ENCODE measurements at places on chromosomes 7 and 10. TPM values are rescaled to one million over a fixed set of nuclear protein-coding genes. Genes with fewer than 3 reads are reported as not detected.

Gene TCAF2
- 3.9 TPM for total RNA-seq

DNA sequence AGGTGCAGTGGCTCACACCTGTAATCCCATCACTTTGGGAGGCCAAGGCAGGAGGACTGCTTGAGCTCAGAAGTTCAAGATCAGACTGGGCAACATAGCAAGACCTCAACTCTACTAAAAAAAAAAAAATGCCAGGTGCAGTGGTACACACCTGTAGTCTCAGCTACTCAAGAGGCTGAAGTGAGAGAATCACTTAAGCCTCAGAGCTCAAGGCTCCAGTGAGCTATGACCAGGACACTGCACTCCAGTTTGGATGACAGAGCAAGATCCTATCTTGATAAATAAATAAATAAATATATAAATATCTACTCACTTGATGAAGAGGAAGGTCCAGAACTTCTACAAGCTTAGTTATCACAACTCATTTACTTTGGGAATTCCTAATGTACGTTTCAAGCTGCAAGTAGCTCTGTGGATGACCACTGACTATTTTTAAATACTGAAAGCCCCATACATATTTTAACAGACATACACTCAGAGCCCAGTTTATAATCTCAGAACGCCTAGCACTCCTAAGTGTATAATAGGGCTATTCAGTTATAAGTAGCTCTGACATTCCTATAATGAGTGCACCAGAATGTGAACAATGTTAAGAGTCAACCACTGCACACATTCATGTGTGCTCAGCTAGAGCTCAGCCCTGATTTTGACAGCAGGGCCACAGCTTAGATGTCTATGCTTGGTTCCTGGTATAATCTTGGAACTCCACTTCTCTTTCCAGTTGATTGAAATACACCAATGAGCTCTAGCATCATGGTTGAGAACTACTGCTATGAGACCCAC is 119.1 kb downstream of the CUBN start:
- no peak for DNase-seq

Gene GPR26
- total RNA-seq = not detected

DNA sequence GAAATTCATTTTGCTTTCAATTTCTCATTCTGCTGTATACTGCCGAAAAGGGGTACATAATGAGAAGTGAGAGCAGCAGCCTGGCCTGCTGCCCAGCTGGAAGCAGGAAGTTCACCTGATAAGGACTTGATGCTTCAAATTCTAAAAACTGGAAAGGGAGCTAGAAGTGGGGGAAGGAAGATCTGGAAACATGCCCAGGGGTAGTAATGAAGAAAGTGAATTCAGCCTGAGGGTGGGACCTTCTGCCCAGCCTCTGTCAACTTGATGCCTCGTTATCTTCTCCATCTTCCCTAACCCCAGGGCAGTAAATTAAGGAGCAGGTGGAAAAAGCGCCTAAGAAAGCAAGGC is 69.4 kb downstream of the ARMH3 start:
- DNase-seq = peak; percentile 12

GRCh38 chr7:69768986-69769595 is 170.8 kb downstream of the AUTS2 start:
- DNase-seq = no peak

DNA sequence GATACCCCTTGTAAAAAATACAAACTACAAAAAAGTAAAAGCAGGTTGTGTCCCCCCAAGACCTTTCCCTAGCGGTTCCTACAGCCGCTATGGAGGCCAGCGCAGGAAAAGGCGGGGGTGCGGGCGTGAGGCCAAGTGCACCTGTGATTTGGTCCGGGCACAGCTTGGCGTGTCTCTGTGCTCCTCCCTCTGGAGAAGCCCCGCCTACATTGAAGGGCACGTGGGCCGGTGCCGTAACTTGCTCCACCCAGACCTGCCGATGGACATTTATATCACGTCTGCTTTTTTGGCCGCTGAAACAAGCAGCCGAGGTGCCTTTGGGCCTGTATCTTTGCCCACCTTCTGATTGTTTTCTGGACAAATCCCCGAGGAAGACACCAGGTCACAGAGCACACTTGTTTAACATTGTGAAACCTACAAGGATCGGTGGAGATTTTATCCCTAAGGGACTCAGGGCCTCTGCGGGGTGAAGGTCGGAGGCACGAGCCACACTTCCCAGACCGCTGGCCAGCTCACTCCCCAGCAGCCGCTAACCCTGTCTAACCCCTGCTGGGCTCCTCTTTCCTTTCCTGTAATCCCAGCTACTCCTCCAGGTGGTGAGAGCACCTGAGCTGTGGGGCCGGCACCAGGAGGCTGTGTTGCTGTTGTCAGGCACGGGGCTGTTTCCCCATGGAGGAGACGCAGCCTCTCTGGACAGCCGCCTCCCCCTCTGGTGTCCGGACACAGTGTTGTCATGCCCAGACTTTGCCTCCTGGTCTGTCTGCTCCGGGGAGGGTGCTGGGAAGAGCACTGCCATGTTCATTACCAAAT is 18.8 kb upstream of the INPP5A start:
- no peak for DNase-seq

- DNase-seq = no peak
Observed at GRCh38 chr10:98364432-98365102, 50.4 kb downstream of the PYROXD2 start.

Gene FLNC
- total RNA-seq = 150 TPM

DNA sequence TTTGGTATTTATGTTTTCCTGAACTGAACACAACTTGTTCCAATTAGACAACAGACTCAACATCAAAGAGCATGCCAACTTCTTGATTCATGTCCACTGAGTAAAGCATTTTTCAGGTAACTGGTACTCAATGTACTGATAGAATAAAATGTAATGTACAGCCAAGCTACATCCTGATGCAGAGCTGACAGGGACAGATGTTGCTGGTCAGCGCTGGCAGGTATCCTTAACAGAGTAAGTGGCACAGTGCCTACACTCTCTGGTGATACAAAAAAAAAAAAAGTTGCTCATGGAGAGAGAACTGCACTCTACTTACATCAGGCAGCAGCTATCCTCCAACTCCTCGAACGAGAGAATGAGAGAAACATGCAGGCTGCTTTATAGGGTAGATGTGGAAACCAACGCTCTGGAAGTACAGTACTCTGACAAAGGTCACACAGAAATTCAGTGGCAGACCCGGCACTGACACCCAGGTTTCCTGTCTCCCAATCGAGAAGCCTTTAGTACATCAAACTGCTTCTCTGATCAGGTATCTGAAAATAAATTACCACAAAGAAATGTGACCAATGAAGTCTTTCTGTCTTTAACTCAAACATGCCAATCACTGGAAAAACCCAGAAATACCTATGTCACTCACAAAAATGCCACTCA is 4.6 kb downstream of the ITGB1 start:
- no peak for DNase-seq

DNA sequence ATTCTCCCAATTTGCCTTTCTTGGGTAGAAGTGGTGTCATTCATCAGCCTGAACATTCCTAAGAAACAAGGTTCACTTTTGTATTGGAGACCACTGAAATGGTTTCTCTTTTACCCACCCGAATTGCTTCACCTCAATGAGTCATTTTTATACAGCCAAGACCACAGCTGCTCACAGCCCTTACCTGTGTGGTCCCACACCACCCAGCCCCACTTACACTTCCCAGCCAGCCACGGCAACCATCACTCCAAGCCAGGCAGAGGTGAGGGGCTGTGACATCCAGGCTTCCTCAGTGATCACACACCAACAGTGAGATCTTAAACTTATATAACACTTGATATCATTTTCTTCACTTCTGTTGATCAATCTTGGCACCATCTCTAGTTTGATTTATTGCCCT is 20.7 kb downstream of the OR13A1 start:
- DNase-seq = no peak

GRCh38 chr7:95001815-95002561 is 94.6 kb downstream of the PPP1R9A start:
- no peak for DNase-seq

GRCh38 chr7:140416560-140416959 is 12.7 kb downstream of the RAB19 start:
- no peak for DNase-seq

Gene CCL24
- total RNA-seq = not detected

Gene OR2F2
- not detected for total RNA-seq

Gene IQUB
- total RNA-seq = 1.1 TPM

DNA sequence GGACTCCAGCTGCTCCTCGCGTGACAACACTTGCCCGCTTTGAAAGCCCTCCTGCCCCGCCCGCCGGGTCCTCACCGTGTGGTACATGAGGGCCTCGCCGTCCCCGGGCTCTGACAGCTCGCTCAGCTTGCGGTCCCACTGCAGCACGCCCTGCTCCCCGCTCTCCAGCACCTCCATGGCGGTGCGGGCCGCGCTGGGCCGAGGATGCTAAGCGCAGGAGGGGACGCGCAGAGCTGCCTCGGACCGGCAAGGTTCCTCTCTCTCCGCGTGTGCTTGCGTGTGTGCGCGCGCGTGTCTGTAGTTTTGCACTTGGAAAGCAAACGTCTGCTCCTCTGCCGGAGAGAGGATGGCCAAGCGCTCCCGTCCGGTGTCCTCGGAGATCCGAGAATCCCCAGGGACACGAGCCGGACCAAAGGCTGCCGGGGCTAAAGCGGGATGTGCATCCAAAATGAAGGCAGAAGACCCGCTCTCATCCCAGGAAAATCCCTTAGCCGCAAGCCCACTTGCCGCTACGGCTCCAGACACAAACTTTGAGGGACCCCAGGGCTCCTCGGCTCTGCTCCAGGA is at the start of gene CREB3L2:
Gene CREB3L2 (minus strand): TSS at position 558 of the 567 bp plus-strand sequence. CDS start 381 bp downstream, at position 177.
- peak; percentile 80 for DNase-seq

- DNase-seq = no peak
Observed at GRCh38 chr7:122682815-122683550, 15.9 kb downstream of the RNF133 start.

GRCh38 chr10:9786576-9786975 is 1231.1 kb upstream of the CELF2 start:
- peak; percentile 0 for DNase-seq

Gene ABCB1
- 5.6 TPM for total RNA-seq

DNA sequence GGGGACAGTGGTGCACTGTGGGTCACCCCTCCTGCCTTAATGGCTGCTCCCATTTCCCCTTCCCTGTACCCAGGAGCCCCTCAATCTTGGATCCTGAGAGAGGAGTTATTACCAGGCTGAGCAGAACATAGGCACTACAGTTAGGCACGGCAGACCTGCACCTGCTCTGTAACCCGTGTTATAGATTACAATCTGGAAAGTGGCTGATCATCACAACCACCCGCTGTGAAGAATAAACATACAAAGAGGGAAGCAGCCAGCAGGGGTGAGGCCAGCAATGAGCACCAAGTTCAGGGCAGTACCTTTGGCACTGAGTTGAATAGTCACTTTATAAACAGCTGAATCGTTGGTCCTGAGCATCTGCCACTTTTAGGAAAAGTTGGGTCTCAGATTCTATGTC is 1.7 kb downstream of the CDHR1 start:
- no peak for DNase-seq

DNA sequence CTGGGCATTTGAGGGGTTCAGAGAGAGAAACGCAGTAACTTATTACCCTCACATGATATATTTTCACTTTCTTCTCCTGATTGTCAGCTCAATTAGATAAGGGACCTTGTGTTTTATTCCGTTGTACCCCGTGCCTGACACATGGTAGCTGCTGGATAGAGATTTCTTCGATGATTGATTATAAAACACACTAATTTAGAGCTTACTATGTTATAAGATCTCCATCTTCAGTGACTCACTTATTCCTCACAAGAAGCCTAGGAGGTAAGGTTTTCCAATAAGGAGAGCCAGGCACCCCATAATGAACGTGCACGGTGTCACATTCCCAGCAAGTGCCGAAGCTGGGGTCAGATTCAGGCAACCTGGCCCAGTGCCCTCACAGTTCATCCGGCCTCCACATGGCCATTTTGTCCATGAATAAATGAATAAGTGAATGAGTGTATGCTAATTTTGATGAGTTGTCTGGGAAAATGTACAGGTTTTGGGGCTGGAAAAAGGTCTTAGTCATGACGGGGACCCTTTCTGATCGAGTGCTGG is 138.1 kb upstream of the CDCA7L start:
- peak; percentile 25 for DNase-seq

Gene ZPBP
- total RNA-seq = not detected

GRCh38 chr10:132960631-132961419 is 18.5 kb upstream of the CFAP46 start:
- DNase-seq = no peak

DNA sequence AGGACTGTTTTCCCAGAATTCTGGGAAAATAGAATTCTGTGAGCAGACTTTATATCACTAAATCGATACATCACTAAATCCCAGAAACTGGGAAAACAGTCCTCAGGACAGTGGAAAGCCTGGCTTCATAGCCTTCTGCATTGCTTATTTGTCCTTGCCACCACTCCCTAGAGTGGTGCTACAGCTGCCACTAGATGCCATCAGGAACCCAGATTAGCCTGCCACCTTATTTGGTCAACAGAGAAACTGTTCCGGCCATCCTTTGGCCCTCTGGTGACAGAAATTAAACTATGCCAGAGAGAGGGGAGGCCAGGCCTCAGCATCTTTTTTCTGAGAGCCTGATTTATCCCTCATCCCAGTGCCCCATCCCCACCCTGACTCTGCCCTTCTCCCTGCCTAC is 19.6 kb upstream of the NFKB2 start:
- no peak for DNase-seq

DNA sequence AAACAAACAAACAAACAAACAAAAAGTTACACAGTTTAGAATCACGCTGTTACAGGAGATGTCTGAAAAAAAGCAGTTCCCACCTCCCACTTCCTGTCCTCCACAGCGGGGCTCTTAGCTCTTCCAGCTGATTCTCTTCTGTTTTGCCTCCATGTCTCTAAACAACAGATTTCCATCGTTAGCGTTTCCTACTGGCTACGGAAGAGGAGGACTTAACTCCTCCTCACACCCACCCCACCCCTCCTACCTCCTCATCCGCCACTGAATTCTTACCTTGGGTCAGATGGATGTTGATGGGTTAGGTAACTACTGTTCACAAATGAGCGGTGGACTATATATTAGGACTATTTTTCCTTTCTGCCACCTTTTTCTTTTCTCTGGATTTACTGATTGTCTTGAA is 36.8 kb upstream of the NUB1 start:
- peak; percentile 13 for DNase-seq

GRCh38 chr10:69348816-69349541 is 67.7 kb downstream of the TACR2 start:
- DNase-seq = peak; percentile 64

Gene OPN1SW
- not detected for total RNA-seq

Gene TUBAL3
- not detected for total RNA-seq

GRCh38 chr10:129911451-129912165 is 52.5 kb downstream of the EBF3 start:
- no peak for DNase-seq

Gene NYAP1
- total RNA-seq = not detected

Gene SLC26A3
- total RNA-seq = not detected

Gene AGR2
- not detected for total RNA-seq
